ENCODE measurements at places on chromosomes 1 and 21.

DNA sequence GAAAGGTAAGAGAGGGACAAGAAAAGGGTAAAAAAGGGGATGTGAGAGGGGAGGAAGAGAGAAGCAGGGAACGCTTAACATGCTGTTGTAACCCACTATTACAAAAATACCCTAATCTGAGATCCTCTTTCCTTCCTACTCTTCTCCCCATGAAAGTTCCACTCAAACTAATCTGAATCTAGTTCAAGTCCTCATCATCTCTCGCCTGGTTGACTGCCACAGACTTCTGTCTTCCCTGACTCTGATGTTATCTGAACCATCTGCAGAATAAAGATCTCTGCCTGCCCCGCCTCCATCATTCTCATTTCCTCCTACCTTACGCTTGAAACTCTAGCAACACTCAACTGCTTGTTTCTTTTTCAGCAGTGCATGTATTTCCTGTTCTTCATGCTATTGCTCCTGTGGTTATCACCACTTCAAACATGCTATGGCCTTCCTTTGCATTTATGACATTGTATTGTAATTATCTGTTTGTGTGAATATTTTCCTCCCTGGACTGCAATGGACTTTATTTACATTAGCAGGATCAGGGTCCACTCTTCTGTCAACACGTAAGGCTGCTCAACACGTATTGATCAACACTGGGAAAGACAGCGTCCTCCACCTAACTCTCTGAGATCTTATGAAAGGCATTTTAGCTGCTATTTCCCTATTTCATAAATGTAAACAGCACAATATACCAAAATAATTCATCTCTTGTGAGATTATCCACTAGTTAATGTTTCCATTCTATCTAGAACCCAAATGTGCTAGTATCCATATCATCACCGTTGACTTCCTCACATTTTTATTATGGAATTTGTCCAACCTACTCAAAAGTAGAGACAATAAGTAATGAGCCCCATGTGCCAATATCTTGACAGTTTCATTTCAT is 215.5 kb upstream of the USP25 start:
- DNase-seq = no peak

GRCh38 chr1:60031146-60031545 is 42.4 kb downstream of the C1orf87 start:
- DNase-seq = no peak

DNA sequence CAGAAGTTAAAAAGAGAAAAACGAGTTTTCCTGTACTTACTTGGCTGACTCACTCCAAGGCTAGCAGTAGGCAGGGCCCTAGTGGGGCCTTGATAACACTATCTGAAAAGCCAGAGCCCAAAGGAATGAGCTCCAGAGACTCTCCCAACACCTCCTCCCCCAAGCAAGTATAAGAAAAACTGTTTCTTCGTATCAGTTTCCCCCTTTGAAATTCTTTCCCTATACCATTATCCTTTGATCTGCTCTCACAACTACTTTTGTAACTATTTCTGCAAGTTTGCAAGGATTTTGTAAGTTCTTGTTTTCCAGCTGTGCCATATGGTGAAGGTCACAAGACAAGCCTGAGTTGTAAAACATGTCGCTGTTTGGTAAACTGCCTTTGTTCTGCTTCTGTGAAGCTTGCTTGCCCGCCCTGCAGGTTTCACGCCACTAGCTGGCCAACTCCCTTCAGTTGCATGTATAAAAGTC is 36.5 kb upstream of the KCNJ15 start:
- DNase-seq = no peak

DNA sequence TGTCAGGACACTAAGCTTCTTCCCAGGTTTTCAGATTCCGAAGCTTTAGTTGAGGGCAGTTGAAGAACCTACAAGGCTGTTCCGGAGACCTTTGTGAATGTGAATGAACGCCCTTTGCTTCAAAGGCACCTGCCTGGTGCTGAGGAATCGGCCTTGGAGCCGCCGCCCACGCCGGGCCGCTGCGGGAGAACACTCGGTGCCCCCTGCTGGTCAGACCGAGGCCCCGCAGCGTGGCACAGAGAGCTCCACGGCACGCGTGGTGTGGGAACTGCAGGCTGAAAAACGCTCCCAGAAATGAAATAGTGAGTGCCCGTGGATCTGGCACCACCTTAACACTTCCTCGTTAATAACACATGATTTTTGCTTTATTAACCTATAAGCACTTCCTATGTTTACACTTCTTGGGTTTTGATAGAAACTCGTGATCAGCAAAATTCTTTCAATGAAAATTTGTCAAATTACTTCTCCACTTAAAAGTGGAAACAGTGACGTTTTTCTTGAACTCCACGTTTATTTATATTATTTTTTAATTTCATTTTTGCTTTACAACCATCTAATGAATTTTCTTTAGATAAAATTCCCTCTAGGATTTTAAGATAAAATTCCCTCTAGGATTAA is 460.6 kb downstream of the DSCAM start:
- peak; percentile 73 for DNase-seq

DNA sequence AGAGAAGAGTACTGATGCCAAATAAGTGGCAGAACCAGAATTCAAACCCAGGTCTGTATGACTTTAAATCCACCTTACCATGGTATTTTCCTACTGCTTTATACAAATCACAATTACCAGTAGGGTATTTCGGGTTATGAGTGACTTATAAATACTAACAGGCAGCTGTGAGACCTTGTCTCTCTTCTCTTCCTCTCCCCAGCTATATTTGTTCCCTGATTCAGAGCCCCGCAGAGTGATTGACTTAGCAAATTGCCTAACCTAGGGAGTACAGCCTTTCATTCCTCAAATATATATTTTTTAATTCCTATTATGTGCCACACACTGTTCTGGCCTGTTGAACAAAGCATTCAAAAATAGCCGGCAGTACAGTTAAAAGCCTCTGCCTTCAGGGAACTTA is 168.0 kb downstream of the CLEC20A start:
- DNase-seq = no peak
